ENCODE measurements at places on chromosomes 2 and 18. TPM values are rescaled to one million over a fixed set of nuclear protein-coding genes. Genes with fewer than 3 reads are reported as not detected.

- no peaks in the 10 kb centered on the region for H3K27me3 ChIP-seq
- H3K4me3 ChIP-seq: no peak overlapping the region
- no peaks in the 10 kb centered on the region for H3K36me3 ChIP-seq
- DNase-seq: no peak
- H3K27ac ChIP-seq: no peak overlapping the region
- H3K4me1 ChIP-seq: peaks cover 11% of the 10 kb centered on the region
These were observed 70.2 kb downstream of the CDCA7 start for GRCh38 chr2:173424886-173425285.

DNA sequence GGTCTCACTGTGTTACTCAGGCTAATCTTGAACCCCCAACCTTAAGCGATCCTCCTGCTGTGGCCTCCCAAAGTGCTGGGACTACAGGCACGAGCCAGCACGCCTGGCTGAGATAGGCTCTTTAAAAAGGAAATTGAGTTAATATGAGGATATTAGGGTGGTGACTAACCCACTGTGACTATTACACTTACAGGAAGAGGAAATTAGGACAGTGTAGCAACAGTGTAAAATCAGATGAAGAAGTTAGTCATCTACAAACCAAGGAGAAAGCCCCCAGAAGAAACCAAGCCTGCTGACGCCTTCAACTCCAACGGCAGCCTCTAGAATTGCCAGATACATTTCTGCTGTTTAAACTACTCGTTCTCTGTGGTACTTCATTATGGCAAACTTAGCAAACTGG, 711.9 kb downstream of the SUCLG1 start:
- H3K36me3 ChIP-seq: no peaks in the 10 kb centered on the region
- no peaks in the 10 kb centered on the region for H3K27me3 ChIP-seq
- no peak overlapping the region for H3K27ac ChIP-seq
- DNase-seq: no peak
- H3K4me3 ChIP-seq: no peak overlapping the region

GRCh38 chr2:33034784-33035183, 88.0 kb downstream of the LTBP1 start:
- no peak overlapping the region for H3K27ac ChIP-seq
- no peaks in the 10 kb centered on the region for H3K4me1 ChIP-seq
- no peaks in the 10 kb centered on the region for H3K27me3 ChIP-seq

DNA sequence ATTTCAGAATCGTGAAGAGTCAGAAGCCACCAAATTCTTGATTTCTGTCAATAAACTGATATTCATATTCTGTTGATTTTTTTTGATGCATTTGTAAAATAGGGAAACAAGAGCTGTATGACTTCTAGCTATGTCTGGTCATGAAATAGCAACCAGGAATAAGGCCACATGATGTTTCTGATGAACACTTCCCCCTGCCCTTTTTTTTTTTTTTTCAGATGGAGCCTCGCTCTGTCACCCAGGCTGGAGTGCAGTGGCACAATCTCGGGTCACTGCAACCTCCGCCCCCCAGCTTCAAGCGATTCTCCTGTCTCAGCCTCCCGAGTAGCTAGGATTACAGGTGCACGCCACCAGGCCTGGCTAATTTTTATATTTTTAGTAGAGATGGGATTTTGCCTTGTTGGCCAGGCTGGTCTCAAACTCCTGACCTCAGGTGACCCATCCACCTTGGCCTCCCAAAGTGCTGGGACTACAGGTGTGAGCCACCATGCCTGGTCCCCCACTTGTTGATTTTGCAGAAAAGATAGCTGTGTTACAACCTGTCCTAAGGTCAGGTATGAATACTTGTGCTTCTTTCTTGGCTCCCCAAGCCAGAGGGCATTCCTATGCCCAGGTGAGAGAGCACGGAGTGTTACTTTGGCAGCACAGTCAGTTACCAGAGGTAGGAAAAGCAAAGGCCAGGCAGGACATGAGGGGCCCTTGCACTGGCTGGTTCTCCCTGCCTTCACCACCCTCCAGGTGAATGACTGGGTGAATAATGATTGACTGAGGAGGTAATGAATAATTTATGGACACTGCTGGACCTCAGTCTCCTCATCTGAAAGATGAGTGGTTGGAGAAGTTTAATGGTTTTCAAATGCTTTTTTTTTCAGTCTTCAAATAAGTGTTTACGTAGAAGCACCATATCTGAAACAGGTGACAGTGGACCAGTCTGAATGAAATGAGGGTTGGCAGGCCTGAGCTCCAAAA, 39.6 kb downstream of the PAX8 start:
- peaks cover 11% of the 10 kb centered on the region for H3K36me3 ChIP-seq
- peaks cover 74% of the 10 kb centered on the region for H3K4me1 ChIP-seq

- H3K27ac ChIP-seq: no peak overlapping the region
- no peaks in the 10 kb centered on the region for H3K27me3 ChIP-seq
- no peak overlapping the region for H3K4me3 ChIP-seq
- no peak for DNase-seq
- no peaks in the 10 kb centered on the region for H3K36me3 ChIP-seq
These were observed 51.4 kb upstream of the SPAG16 start for GRCh38 chr2:213232649-213233437.

DNA sequence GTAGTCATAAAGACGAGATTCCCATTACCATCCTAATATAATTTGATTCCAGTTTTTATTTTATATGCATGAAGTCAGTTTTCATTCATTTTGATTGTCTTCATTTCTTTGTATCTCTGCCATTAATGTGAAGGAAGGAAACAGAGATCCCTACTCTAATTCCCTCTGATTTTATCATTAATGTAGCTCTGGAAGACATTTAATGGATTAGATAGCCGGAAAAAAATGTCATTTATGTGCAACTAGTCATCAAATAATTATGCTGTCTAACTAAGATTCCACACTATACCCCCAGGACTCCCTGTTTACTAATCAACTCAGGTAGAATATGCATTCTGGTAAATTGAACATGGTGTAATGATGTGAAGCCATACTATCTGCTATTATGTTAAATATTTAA, 19.9 kb downstream of the RHBDD1 start:
- H3K36me3 ChIP-seq: no peaks in the 10 kb centered on the region
- DNase-seq: no peak

DNA sequence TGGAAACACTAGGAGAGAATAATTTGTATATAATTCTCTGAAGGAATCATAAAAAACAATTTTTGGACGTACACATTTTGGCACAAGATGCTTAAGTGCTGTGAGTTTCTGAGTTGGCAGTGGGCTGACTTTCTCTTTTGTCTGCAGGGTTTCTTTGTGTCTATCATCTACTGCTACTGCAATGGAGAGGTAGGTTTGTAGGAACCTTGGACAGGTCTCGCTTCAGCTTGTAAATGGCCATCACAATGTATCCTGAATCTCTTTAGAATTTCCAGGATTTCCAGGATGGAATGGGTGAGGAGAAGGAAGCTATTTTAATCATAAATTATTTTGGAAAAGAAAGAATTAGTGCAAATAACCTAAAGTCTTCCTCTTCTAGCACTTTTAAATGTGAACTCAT, 83.9 kb downstream of the PTH2R start:
- H3K27me3 ChIP-seq: peaks cover 4% of the 10 kb centered on the region
- no peak for DNase-seq
- H3K4me3 ChIP-seq: no peak overlapping the region

- no peak overlapping the region for H3K4me3 ChIP-seq
- H3K27ac ChIP-seq: no peak overlapping the region
- no peaks in the 10 kb centered on the region for H3K27me3 ChIP-seq
- H3K36me3 ChIP-seq: no peaks in the 10 kb centered on the region
- no peak for DNase-seq
- no peaks in the 10 kb centered on the region for H3K4me1 ChIP-seq
These were observed 85.4 kb upstream of the ZEB2 start for GRCh38 chr2:144605231-144605840.

DNA sequence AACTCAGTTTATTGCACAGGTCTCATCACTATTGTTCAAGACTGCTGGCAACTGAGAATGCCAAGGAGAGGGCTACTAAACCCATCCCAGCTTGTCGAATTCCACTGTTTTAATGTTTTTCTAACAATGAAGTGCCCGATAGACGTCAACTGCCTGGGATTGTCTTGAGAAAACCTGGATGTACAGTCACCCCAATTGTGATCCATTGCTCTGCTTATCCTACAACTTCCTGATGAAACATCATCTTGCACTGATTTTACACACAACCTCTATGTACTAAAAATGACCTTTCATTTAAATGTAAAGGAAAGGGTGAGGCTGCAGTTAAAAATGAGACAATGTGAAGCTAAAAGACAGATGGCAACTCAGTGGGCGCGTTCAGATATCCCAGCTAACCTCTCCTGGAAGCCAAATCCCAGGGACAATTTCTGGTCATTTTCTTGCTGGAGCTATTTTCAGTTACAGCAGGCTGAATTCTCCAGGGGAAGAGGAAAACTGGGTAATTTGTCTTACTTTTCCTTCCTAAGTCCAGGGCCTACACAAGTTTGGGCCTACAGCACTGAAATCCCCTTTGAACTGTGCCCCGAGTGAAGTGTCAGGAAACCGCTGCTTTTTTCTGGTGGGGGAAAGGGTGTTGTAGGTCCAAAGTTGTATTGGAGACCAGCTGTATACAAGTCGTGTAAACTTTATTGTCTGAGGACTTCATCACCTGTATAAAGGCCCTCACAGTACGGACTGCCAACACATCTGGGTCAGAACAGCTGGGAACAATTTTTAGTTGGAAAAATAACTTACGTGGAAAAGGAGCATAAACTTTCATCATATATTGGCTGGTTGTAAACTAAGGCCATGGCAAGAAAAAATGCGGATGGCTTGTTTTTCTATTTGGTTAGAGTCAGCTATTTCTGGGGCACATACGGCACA, 68.9 kb upstream of the LTBP1 start:
- no peak overlapping the region for H3K4me3 ChIP-seq
- no peaks in the 10 kb centered on the region for H3K36me3 ChIP-seq
- no peaks in the 10 kb centered on the region for H3K27me3 ChIP-seq
- no peaks in the 10 kb centered on the region for H3K4me1 ChIP-seq

DNA sequence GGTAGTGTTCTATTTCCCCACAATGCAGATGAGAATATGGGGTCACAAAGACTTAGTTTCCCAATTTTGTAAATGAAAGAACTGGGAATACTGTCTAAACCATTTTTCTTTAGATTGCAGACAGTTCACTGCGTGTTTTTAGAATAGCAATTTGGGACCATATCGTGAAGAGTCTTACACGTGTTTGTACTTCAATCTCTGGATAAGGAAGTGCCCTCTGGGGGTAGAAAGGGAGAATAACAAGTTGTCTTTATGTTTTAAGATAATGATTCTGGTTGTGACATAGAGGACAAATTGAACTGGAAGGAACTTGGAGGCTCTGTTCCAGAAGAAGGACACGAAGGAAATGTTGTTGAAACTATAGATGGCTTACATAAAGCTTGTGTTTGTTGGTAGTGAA, 457.7 kb downstream of the CBLN2 start:
- no peak overlapping the region for H3K27ac ChIP-seq
- H3K27me3 ChIP-seq: no peaks in the 10 kb centered on the region
- no peak overlapping the region for H3K4me3 ChIP-seq
- no peaks in the 10 kb centered on the region for H3K36me3 ChIP-seq

DNA sequence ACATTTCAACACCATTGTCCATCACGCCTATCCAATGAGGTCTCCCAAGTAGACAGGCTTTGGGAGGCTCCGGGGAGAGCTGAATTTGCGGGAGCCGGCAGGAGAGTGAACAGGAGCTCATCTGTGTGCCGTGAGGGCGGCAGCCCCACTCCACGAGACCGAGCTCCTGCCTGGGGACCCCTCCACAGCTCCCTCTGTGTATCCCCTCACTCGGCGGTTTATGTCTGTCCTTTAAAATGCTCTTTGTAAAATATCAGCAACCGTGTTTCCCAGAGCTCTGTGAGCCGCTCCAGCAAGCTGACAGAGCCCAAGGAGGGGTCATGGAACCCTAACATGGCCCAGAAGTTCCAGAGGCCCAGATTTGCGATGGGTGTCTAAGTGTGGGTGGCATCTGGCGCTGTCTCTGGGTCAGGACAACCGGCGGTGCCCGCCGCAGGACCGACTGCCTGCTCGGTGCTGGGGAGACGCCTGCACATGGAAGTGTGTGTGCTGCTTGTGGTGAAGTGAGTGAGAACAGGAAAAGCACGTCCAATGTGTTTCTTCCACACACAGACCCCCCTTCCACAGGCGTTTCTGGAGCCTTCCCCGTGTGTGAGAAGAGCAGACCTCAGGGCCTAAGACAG, 34.8 kb downstream of the SLC66A2 start:
- H3K27ac ChIP-seq: no peak overlapping the region
- no peak overlapping the region for H3K4me3 ChIP-seq
- no peaks in the 10 kb centered on the region for H3K27me3 ChIP-seq
- H3K36me3 ChIP-seq: peaks cover 13% of the 10 kb centered on the region
- H3K4me1 ChIP-seq: no peaks in the 10 kb centered on the region
- DNase-seq: no peak

Gene SIX2
- 0.54 TPM for total RNA-seq

Gene CDK15
- not detected for total RNA-seq

Gene OSR1
- 2.6 TPM for total RNA-seq

Gene FSIP2
- total RNA-seq: not detected

Gene PPP1CB
- 174 TPM for total RNA-seq

Gene TNFAIP6
- total RNA-seq: not detected

Gene KCNJ13
- not detected for total RNA-seq

Gene APOB
- total RNA-seq: 1.6 TPM
